DMS 273 treated with DMSO at 0.1 percent for 48 hours (cell line): ENCODE measurements at places on chromosomes 12 and 14.

- DNase-seq, result no peak
Observed at GRCh38 chr12:44077294-44077693, 241.4 kb downstream of the TMEM117 start.

GRCh38 chr14:99138999-99139865, 132.8 kb downstream of the BCL11B start:
- DNase-seq, result no peak

DNA sequence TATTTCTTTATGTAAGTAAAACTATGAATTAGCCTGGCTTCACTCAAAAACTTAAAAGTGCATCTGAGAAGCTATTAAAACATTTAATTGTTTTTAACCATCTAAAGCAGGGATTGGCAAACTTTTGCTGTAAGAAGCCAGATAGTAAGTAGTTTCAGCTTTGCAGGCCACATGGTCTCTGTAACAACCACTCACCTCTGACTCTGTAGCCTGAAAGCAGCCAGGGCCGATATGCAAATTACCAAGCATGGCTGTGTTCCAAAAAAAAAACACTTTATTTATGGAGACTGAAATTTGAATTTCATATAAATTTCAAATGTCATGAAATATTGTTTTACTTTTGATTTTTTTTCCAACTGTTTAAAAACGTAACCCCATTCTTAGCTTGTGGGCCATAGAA, 95.3 kb downstream of the CIT start:
- DNase-seq, result no peak

GRCh38 chr12:90652280-90652679, 302.7 kb downstream of the CCER1 start:
- no peak for DNase-seq

DNA sequence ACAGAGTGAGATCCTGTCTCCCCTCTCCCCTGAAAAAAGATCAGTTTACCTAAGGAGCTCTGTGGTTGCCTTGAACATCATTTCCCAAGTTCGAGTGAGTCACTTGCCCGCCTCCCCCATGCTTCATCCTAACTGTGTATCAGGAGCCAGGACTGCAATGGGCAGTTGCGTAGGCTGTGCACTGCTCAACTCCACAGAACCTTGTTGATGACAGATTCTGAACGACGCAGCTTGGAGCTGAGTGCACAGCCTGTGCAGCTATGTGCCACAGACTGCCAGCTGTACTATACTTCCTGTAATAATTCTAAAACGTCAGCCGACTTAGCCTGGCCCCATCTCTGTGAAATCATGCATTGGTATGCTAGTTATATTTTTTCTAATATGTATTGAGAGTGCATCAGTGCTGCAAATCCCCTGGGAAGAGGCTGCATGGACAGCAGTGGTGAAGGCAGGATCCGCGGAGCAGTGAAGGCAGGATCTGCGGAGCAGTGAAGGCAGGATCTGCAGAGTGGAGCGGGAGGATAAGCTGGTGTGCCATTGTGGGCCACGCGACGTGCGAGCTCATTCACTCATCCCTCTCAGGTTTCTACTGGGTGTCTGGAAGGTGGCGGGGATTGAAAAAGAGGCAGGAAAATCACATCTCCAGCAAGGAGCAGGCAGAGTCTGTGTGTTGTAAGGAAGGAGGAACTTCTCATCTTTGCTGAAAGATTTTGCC, 80.8 kb downstream of the GALNT9 start:
- no peak for DNase-seq

- DNase-seq, result no peak
Observed at GRCh38 chr14:100450049-100450448, 126.9 kb downstream of the SLC25A47 start.

DNA sequence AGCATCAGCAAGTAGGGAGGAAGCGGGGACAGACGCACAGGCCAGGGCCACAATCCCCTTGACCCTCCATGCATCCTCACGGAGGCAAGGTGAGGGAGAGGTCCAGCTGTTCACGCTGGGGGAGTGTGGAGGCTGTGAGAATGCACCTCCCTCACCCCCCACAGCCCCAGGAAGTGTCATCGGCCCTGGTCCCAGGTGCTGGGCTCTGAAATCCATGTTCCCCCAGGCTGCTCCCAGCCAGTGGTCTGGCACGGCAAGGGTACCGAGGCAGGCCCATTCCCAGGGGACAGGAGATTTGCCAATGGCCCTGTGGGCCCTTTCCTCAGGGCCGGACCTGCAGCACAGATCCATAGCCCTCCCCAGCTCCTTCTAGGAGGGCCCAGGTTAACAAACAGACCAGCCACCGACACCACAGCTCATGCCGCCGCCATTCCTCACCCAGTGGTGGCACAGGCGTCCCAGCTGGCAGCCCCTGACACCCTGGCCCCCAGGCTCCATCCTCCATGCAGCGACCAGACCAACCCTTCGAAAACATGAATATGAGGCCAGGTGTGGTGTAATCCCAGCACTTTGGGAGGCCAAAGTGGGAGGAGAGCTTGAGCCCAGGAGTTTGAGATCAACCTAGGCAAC, 21.9 kb upstream of the EIF5 start:
- DNase-seq, result no peak

GRCh38 chr12:71551529-71551928, 111.9 kb downstream of the LGR5 start:
- DNase-seq, result peak; percentile 21

DNA sequence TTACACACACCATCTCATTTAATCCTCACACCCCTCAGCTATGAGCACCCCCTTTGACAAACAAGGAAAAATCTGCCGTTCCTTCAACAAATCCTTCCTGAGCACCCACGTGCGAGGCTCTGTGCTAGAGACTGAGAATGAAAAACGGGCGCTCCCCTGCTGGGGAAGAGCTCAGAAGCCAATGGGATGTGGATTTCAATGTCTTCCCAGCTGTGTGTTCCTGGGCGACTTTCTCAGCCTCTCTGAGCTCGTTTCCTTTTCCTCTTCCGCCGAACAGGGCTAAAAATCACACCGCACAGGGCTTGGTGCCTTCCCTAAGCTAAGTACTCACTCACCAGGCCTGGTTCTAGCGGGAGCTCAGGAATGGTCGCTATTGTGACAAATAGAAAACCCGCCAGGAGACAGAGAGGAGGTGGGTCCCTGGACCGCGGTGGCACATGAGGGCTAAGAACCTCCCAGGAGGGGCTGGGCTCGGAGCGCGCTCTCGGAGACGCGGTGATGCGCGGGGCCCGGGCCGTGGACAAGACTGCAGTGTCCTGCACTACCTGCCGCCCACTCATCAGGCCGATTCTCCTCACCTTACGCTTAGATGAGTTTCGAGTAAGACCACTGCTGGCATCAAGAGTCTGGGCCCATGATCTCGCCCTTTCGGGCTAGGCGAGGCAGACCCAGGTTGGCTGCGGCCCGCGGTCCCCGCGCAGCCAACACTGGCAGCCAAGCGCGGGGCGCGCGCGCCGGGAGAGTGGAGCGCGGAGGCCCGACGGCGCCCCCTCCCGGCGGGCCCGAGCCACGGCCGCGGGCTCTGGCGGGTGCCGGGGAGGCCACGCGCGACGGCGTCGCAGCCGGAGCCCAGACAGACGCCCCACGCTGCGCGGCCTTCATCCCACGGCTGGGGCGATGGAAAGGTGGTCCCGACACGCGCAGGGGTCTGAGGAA, 17.0 kb downstream of the ZDHHC22 start:
- no peak for DNase-seq

DNA sequence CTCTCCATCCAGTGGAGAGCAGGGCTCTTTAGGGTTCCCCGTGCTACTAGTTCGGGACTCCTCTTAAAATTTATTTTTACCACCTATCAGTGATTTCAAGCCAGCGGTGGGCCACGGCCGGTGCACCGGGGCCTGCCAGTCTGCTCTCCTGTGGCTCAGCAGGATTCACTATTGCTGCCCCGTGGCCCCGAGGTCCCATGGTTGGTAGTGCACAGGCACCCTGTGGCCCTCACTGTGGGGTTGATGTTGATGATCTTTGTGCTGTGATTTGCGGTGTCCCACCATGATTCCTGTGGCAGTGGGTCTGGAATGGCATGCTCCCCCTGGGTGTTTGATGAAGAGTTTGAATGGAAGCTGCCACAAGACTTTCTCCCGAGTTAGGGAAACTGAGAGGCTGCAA, 12.6 kb upstream of the MEG3 start:
- DNase-seq, result no peak

DNA sequence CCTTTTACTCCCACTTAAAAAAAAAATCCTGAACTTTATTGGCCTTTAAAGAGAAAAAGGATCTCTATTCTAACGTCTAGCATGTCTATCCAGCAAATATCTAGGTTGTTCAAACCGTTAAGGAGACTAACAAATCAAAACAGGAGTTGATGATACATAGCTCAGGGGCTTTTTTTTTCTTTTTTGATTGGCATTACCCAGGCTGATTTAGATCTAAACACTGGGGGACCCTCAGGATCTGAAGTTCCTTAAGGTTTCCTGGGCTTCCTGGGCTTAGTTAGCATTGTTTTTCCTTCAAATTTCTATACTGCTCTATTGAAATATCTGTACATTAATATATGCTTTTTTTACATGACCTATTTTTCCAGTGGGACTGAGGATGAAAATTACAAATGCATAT, 42.3 kb downstream of the EFCAB11 start:
- DNase-seq, result no peak

DNA sequence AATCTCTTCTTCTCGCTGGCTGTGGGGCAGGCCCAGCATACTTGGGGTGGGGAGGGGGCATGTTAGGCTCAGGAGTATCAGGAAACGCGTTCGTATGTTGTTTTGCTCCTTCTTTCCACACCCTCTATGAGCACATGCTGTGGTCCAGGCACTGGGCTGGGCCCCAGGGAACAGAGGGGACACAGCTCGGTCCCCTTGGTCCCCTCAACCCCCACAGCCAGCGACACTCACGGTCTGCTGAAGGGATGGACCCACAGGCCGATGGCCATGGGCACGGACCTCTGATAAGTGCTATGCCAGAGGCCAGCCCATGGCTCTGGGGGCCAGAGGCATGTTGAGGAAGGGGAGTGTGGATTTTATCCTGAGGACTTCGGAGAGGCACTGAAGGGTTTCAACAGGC, 6.2 kb downstream of the IFI27 start:
- DNase-seq, result no peak

- no peak for DNase-seq
Observed at GRCh38 chr14:69880044-69880487, 850 bp downstream of the SMOC1 start.

DNA sequence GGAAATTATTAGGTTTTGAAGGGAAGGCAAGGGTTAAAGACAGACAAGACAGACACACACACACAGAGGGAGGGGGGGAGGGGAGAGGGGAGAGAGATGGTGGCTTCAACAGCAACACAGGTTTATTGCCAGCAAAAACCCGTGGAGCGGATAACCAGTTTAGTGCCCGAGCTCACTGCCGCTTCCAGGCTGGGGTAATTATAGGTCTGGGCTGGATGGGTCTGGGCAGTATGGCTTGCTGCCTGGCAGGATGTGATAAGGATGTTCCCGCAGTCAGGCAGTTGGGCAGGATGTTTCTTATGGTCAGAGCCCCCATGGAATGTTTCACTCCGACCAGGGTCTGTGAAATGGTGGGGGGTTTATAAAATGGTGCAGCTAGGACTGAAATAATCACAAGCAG, 4.4 kb upstream of the TDRD9 start:
- DNase-seq, result no peak

GRCh38 chr14:102158797-102159196, 19.1 kb downstream of the WDR20 start:
- no peak for DNase-seq

DNA sequence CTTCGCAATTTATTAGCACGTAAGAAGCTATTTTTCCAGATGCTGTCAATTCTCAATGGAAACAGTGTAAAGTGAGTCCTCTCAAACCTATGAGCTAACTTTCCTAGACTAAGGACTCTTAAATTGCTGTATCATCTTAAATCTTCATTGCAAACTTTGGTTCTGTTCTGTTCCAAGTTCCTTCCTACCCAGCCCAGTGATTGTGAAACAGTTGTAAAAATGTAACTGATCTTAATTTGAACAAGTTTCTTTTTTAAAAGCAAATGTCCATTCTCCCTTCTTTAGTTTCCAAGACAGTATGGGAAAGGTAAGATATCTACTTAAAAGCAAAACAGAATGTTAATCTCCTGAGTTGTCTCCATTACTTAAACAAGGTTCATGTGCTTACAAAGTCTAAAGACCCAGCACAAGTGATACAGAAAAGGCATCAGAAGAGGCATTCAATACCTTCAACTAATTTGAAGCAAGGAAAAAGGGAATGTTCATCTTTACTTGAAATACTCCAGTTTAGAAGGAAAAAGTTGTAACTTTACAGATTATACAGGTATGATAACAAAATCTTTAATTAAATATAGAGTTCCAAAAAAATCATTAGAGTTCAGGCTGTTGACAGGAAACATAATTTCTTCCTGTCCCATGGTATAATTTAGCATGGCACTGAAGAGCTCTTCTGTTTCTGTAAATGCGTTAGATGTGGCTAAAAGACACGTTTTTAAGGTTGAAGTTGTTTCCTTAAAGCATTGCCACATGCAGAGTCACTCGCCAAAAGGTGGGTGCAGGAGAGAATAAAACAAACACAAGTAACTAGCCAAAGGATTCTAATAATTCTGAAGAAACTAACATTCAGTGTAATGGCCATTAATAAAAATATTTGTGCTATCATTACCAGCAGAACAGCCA, 101.5 kb upstream of the USP15 start:
- DNase-seq, result no peak

GRCh38 chr14:72636094-72636493, 257.8 kb downstream of the DPF3 start:
- DNase-seq, result no peak

DNA sequence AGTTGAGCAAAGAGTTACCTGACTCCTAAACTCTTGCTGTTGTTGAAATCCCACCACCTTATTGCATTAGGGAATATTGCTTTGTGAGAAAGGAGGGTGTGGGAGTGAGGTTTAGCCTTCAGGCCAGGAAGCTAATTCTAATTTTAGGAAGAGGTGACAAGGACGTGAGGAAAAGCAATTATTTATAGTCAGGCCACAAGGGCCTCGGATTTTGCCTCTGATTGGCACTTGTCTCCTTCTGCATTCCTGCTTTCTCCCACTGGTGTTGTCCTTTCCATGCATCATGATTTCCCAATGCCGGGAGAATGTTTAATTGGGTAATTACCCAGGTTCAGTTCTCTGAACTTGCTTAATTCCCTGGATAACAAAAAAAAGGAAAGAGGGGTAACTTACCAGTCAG, 37.9 kb upstream of the SLC38A2 start:
- no peak for DNase-seq

GRCh38 chr14:104506461-104507253, 72.9 kb upstream of the C14orf180 start:
- DNase-seq, result no peak

DNA sequence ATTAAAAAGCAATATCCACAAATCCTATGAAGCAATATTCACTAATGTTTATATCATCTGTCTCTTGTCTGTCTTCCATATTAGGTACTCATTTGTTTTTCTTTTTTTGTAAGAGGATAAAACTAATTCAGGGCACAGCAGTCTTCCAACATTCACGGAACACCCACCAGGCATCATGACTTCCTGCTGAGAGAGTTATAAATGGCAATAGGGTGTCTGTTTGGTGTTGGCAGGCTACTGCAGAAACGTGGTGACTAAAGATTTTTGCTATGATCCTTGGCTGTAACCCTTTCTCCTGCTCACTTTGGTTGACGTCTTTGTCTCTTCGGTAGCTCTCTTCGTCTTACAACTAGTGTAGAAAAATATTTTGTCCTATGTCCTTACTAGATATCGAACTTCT, 860.6 kb upstream of the MGAT4C start:
- DNase-seq, result no peak
